ENCODE measurements at places on chromosomes 4 and X.
A peak's percentile ranks its signal among the peaks of the same experiment; 100 is the strongest.

DNA sequence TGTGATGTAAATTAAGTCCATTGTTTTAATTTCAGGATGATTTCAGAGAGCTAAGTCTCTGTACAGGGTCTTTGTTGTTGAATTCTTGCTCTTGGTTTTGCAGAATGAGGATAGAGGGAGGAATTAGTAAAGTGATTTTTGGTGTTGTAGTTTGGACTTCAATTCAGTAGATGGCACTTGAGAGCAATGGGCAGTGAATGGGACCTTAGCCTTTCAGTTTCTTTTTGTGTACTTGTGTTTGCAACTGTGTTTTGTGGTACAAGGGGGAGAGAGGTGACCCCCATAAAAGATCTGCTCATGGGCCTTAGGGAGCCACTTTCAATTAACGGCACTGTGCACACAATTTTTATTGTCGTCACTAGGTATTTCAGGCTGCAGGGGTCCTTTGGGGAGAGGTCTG, 340.0 kb downstream of the DCAF12L2 start:
- no peak for DNase-seq

- DNase-seq: no peak
Observed at GRCh38 chr4:11423465-11423864, 5.2 kb downstream of the HS3ST1 start.

DNA sequence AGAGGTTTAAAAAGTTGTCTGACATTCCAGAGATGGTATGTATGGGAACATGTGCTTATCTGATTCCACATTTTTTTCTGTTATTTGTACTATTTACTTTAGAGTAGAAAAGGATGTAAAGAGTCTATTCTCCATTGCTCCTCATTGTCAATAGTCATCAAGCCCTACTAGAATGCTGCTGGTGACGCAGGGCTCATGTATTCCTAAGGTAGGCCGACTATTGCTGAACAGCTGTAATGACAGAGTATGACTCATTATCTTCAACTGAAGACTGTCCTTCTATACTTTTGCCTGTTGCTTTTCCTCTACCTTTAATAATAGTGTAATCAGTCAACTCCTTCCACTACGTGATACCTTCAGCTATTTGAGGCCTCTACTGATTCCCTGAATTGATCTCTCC, 509.1 kb upstream of the NR3C2 start:
- no peak for DNase-seq

DNA sequence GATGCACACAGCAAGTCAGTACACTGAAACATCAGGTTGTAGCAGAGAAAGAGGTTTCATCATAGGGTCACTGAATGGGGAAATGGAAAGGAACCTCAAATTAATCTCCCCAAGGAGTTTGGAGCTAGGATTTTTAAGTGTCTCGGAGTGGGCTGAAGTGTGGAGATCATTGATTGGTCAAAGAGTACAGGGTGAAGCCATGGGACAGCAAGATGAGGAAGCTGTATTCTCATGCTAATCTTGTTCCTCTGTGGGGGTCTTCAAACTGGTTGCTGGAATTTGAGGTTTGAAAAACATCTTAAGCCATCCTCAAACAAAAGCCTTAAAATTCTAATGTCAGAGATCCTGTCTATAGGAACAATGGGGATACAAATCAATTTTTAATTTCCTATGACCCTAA, 78.8 kb upstream of the TEX13A start:
- DNase-seq: no peak

DNA sequence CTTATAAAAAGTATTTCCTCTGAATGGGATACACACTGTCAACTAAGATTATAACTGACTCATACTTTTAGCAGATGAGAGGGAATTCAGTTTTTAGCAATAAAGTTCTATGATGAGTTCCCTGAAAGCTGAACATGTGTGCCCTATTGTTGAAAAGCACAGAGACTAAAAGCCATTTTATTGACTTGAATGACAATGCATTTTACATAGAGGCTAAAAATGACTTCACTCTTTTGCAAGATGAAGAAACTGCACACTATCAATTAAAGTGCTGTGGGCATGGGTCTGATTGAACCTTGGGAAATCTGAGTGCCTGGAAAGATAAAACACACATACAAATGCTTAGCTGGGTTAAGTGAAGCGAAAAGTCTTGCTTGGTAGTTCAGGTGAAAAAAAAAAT, 633.4 kb downstream of the PDHA2 start:
- no peak for DNase-seq

DNA sequence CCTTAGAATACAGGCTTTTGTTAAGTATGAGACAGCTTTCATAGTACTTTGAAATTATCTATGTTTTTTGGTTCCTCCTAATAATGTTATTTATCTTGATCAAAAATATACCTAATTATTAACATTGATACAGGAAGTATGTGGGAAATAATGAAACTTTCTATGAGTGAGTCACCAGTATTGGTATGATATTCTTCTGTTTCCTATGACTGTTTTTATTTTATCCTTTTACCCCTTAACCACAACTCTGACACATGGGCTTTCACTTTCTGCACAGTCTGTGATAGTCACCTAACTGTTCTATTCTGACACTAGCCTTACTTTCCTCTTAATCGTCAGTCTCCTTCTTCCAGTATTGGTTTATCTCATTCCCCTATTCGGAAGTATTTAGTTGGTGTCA, 4.7 kb downstream of the THAP9 start:
- DNase-seq: no peak

DNA sequence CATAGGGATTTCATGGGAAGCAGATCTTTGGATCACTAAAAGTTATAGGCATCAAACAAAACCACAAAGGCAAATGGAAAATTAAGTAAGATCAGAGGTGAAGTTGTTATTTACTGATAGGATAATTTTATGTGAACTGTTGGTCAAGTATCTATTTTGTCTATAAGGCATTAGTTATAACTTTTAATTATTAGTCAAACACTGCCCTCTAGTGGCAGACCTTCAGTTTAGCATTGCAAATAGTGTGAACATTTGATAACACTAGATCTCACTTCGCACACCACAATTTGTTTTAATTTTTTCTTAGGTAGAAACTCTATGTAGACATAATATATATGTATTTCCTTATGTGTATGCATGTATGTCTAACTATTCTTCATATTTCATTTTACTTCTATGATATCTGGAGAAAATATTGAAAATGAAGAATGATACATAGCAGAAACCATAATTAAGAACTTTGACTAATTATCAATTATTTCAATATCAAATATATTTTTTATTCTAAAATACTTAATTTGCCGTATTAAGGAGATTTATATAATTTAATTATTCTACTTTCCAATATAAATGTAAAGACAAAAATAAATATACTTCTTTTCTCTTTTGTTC, 214.5 kb upstream of the TACR3 start:
- DNase-seq: peak; percentile 8

GRCh38 chr4:3945511-3946290, 179.5 kb downstream of the ADRA2C start:
- no peak for DNase-seq

DNA sequence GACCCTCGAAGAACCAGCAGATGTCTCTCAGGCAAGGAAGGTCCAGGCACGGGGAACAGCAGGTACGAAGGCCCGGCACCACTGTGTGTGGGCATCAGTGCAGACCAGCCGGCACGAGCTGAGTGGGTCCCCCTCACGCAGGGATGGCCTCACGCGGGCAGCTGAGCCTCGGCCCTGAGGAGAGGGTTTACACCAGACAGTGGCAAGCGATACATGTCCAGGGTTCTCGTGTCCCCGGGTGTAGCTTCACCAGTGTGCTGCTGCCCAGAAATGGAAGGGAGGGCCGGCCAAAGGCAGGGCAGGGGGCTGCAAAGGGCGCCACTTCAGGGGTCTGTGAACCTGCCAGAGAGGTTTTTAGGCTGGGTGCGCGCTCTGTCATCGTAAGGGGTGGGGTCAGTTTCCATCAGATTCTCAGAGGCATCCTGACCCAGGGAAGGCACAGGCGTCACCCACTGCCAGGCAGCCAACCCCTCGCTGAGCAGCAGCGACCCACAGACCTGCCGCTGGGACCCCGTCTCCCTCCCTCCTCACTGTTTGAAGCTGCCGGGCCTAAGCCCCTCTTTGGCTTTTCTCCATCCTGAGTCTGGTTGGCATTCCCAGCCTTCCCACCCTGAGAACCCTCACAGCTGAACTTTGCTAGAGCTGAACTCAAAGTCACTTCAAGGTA, 107.0 kb downstream of the CPZ start:
- DNase-seq: no peak

- DNase-seq: no peak
Observed at GRCh38 chr4:37798616-37799015, 27.9 kb upstream of the PGM2 start.

- no peak for DNase-seq
Observed at GRCh38 chrX:98299785-98300184, 1416.1 kb downstream of the RPA4 start.

DNA sequence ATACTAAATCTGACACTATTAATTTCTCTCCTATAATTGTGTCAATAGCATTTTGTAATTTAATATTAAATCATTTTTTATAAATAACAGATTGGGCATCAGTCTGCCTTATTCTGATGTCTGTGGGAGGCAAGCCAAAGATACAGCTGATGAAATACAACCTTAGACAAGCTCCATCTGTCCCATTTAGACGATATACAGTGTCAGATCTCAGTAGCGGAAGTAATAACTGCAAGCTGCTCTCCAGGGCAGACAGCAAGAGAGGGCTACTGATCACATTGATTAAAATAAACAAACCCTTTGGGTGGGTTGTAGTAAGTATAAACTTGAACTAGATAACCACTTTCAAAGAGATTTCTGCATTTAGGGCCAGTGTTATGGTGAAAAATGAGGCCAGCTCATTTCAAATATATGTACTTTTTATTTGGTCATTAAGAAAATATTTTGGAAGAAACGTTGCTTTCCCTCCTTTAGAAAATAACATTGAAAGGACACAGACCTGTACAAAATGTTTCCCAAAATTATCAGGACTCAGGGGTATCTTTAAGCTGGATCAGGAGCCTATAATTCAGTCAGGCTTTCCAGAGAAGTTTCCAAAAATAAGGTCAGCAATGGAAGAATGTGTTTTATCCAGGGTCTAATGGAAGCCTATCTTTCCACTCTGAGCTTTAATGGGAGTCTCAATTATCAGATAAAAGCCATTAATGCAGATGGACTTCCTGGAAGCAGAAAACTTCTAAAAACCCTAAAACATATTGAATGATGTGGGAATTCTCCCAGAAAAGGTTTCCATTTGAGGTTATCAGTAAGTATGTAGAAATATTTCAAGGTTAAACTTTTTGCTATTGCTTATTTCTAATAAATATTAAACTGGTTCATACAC, 1028.8 kb upstream of the IGFBP7 start:
- no peak for DNase-seq

DNA sequence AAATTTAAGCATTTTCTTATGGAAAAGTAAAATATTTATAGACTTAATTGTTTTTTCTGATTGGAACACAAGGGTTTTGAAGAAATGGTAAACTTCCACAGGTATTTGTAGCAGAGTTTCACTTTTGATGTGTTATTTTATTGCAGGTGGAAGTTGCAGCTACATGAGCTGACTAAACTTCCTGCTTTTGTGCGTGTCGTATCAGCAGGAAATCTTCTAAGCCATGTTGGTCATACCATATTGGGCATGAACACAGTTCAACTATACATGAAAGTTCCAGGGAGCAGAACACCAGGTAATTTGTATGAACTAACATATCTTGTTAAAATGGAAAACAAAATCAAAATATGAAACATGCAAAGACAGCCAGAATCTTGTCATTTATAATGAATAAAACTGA, 117.4 kb downstream of the DIPK2B start:
- DNase-seq: no peak

DNA sequence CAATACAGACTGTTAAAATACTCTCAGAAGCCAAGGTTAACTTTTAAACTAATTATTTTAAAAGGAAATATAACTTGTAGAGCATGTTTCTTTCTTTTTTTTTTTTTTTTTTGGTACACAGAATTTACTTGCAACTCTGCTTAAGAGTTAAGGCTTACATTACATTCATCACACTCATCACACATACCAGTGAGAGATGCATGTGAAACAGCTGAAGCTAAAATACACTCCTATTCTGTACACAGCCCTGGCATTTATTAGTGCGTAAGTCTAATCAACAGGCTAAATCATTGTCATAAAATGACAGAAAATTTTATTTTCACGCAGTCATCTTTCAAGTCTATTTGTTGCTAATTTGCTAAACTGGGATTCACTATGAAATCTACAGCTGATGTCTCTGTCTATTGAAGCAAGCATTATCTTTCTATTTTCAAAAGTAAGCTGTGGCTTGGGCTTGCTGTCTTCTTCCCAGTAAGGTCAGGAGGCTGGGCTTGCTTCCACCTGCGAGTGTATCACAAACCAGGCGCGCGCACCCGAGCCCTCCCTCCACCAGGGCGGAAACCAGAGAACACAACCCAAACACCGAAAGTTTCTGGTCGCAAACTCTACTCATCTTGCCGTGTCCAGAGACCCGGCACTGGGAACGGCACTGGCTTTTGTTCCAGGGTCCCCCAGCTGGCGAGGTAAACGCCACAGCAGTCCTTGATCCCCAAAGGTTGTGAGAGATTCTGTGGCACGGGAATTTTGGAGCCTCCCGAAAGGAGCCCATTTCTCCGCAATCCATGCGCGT, 3.9 kb downstream of the MAML3 start:
- no peak for DNase-seq

DNA sequence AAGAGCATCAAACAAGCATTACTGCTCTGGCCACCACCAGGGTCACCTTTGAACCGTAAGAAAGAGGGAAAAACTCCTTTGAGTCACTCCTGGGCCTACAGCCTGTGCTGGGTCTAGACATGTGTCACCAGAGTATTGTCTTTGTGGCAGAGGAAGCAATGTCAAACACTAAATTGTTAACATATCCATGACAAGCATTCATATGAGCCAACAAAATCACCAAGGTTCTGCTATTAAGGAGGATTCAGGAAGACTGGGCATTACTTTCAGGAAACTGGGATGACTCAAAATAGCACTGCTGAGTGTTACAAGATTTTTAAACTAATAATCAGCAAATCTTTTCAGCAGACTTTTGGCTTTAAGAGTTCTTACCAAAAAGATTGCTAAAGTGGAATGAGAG, 28.1 kb downstream of the LGI2 start:
- DNase-seq: no peak

DNA sequence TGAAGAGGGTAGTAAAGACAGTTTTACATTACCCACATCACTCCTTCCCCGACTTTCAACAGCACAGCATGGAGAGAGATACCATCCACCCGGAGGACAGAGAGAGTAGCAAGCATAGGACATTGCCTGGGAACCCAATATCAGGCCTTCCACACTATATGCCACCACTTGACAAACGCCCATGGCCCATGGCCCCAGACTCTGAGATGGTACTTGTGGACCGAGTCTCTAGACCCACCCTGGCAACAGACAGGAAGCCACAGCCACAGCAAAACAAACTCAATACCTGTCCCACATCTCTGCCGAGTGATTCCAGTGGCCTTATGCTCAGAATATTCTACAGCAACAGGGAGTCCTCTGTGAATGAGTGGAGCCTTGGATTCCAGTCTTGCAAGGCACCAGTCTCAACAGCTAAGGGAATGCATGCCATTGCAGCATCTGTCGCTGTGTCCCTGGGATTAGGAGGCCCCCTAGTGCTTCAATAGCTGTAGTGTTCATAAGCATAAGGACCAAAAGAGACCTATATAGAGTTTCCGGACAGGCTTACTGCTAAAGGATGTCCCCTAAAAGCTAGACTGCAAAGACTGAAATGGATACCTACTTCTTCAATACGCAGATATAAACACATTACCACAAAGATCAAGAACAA, 14.7 kb upstream of the CT55 start:
- no peak for DNase-seq

All from fibroblast of skin of left biceps (primary cell).